NCI-H187 treated with DMSO at 0.1 percent for 48 hours (cell line): ENCODE measurements at places on chromosomes 3 and 15.

DNA sequence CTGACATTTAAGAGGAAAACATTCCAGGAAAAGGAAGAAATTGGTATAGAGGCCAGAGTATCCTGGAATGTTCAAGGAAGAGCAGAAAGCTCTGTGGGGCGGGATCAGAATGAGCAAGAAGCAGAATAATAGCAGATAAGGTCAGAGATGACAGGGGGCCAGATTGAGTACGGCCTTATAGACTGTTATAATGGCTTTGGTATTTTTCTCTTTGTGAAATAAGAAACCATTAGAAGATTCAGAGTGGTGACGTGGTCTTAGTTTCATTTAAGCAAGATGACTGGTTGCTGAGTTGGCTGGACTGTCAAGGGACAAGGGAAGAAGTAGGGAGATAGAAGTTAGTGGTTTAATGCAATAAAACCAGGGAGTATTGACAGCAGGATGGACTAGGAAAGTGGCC lies 218.3 kb upstream of the SOX2 start:
- DNase-seq: no peak

- DNase-seq: no peak
Observed at GRCh38 chr15:65595960-65596359, 15.0 kb downstream of the INTS14 start.

GRCh38 chr3:177426106-177426877 lies 229.0 kb upstream of the TBL1XR1 start:
- DNase-seq: no peak

DNA sequence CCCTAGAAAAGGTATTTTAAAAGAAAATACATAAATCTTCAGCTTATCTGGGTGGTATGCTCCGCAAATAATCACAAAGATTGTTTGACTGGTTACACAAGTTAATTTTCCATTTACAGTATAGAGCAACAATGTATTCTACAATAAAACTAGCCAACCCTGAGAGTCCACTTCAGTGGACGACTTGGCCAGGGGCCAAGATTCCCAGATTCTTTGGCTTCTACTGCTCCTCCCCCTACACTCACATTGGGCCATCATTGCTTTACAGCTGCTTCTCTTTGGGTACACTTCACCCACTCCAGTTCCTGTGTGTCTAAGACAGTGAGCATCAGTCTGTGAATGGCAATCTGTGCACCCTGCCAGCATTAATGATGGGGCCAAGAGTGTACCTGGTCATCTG lies 17.2 kb upstream of the PRICKLE2 start:
- no peak for DNase-seq

- DNase-seq: no peak
Observed at GRCh38 chr15:86879250-86880229, 799.9 kb downstream of the AGBL1 start.

DNA sequence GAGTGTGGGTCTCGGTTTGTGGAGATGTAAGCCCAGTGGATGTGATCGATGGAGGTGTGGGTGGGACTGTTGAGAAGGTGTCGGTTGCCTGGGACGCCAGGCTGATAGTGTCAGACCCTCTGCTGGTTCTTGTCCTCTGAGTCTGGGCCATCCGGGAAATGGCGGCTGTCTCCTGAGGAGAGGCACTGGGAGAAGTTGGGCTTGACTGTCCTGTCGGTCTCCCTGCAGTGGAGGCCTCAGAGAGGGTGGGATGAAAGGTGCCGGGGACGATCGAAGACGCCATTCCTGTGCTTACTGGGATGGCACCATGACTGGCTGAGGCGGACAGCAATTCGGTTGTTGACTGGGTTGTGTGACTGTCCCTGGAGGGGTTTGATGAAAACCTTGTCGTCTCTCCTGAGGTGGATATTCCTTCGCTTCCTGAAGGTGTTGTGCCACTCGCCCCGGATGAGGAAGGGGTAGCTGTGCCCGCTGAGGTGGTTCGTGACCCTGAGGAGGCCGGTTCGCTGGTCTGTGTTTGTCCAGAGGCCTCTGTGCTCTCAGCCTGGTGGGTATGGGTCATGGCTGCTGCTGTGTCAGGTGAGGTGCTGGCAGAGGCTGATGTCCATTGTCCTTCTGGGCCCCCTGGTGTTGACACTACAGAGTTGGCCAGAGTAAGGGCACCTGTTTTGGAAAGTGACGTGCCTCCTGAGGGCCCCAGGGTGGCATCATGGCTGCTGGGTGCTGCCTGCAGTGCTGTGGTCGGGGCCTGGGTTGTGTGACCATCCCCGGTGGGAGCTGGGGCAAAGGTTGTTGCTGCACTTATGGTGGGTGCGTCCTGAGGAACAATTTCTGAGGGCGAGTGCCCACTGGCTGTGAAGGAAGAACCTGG lies 22.8 kb downstream of the MUC4 start:
- DNase-seq: no peak

GRCh38 chr15:52559575-52559974 lies 9.3 kb downstream of the ARPP19 start:
- DNase-seq: no peak

GRCh38 chr3:153957421-153957820 lies 163.8 kb upstream of the ARHGEF26 start:
- DNase-seq: no peak

GRCh38 chr15:96804754-96805153 lies 474.3 kb downstream of the NR2F2 start:
- no peak for DNase-seq

GRCh38 chr3:38650248-38650951 lies 913 bp upstream of the SCN5A start:
- DNase-seq: no peak

- peak; percentile 81 for DNase-seq
Observed at GRCh38 chr3:175187586-175187985, 328.5 kb downstream of the NAALADL2 start.

DNA sequence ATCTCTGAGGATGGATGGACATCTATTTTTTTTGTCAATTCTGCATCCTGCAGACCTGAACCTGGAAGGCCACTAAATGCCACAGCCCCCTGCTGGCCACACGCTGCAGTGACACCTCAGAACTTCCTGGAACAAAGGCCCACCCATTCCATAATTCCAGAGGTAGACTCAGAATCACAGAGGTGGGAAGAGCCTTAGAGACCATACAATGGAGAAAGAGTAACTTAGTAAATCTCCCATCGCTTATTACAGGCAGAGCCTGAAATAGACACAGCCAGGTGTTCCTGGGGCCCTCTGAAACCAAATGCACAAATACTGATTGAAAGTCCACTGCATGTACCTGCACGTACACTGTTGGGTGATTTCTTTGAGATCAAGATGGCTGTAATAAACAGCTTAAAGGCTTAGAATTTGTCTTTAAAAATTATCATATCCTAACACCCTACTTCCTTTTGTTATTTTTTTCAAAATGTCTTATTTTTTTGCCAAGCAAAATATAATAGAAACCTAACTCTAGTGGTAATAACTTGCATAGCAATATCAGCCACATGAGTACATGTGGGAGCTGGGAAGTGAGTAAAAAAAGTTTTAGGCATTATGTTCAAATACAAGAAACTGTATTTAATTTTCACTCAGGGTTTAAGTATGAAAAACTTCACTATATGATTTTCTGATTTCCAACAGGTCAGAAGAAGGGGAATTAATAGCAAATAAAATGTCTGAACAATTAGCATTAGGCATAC lies 62.7 kb downstream of the EOMES start:
- no peak for DNase-seq

DNA sequence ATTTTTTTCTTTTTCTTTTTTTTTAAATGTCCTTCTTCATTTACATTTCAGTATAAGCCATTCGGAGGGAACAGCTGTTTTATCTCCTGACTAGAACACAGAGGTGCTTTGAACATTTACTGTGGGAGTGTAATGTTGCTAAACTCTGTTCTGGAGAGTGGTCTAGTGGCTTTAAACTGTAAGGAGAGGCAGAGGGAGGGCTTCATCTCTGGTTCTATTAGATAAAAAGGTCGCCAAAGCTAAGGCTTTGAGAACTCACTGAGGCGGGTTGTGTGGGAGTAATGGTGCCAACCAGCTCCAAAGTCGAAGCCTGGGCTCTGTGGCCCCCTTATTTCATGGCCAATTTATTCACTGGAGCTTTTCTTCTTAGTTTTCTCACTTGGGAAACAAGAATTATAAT lies 133.2 kb downstream of the ANXA2 start:
- DNase-seq: no peak

DNA sequence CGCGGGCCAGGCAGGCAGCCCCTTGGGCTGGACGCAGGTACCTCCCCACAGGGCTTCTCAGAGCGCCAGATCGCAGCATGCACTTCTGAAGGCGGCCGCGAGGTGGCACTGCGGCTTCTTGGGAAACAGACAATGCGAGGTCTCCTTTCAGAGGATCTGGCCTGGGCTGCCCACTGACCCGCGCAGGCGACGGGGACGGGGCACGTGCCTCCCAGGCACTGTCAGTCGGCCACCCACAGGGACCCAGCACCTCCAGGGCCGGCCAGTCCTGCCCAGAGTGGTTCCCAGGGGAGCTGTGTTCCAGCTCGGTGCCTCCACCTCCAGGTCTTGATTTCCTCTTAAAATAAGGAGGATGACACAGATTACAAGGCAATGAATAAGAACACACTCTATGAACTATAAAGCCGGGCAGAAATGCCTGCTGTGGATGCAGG lies 24.4 kb upstream of the TXNRD3 start:
- no peak for DNase-seq

DNA sequence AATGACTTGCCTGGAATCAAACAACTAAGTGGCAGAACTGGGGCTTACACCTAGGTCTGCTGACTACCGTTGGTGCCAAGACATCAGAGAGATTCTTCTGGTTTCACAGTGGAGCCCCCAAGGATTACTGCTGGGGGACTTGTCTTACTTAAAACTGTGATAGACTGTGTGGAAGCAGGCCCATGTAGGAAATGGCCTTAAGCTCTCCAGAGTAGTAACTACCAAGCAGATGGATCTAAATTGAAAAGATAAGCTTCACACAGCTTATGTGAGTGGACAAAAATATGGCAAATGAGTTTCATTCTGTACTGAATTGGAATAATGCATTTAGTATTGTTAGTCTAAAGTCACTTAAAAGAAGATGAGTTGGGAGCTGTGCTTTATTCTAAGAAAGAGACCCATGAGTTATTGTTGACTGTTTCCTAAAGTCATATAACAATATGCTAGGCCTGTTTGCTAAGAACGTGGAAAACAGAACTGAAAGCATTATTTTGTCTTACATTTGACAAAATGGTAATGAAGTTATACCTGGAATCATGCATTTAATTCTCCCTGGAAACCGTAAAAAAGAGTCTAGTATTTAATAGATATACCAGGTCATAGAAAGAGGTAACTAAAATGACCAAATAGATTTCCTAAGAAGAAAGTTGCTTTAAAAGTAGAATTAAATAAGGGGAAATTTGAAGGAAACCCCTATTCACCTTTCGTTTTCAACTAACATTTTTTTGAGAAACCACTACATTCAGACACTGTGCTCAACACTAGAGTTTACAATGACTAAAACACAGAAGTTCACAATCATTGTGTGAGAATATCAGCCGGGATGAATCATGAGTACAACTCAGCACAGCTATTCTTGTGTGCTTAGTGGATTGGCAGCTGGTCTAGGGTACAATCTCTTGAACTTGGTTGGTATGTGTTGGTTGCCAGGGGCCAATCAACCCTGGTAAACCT lies 13.0 kb upstream of the MAPK6 start:
- DNase-seq: no peak

- DNase-seq: no peak
Observed at GRCh38 chr3:187906920-187907319, 161.7 kb upstream of the BCL6 start.

DNA sequence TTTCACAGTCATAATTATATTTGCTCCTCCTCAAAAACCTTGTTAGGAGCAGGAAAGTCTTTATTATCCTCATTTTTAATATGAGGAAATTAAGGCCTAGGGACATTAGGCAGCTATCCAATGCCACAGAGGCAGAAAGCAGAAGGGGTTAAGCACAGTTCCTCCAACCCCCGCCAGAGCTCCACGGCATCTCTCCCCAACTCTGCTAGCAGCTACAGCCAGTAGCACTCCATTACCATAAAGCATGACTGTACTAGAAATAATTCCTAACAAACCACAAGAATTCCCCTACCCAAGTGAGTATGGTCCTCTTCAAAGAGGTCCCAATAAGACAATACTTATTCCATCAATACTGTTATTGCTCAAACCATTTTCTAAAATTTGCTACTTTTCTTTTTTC lies 9.8 kb downstream of the HEG1 start:
- DNase-seq: no peak

DNA sequence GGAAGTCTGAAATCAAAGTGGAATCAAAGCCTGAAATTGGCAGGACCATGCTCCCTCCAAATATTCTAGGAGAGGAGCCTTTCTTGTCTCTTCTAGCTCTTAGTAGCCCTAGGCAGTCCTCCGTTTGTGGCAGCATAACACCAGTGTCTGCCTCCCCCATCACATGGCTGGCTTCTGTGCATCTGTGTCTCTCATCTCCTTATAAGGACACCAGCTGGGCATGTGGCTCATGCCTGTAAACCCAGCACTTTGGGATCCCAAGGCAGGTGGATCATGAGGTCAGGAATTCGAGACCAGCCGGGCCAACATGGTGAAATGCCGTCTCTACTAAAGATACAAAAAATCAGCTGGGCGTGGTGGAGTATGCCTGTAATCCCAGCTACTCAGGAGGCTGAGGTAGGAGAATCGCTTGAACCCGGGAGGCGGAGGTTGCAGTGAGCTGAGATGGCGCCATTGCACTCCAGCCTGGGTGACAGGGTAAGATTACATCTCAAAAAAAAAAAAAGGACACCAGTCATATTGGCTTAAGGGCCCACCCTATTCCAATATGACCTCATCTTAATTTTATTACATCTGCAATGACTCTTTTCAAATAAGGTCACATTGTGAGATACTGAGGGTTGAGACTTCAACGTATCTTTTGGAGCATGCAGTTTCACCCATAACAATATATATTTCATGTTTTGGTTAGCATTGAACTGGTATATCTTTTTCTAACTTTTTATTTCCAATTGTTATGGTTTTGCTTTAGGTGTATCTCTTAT lies 148.0 kb upstream of the TPM1 start:
- no peak for DNase-seq

DNA sequence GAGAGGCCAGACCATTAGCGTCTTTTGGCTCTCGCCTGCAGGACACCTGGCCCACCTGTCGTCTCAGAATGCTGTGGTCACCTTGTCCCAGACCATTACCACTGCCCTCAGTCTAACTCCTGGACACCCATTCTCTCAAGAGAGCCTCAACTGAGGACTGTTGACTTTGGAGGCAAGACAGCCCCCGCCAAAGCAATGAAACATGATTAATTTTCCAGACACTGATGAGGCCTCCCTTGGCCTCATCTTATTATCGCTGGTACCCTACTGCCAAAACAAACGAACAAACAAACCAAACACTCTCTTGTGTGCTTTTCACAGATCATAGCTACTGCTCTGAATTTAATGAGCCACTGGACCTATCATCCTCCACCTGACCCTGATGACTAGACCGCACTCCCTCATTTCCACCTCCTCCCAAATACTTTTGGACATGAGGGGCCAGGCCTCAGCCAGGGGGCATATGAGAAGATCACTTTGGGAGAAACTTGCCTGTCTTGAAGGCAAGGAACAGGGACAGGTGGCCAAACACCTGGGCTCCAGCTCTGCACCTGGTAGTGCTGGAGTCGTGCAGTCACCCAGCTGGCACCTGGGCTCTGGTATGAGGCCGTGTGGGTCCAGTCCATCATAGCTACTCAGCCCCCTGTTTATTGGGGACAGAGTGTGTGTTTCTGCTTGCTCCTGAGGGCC lies 27.6 kb downstream of the ALS2CL start:
- no peak for DNase-seq
